GM23248 (cell line): ENCODE measurements at places on chromosomes 4 and X.

- DNase-seq: no peak
Measured at GRCh38 chr4:144090744-144091143, 49.8 kb downstream of the GYPA start.

- no peak for DNase-seq
Measured at GRCh38 chr4:174544496-174544895, 22.2 kb upstream of the HPGD start.

DNA sequence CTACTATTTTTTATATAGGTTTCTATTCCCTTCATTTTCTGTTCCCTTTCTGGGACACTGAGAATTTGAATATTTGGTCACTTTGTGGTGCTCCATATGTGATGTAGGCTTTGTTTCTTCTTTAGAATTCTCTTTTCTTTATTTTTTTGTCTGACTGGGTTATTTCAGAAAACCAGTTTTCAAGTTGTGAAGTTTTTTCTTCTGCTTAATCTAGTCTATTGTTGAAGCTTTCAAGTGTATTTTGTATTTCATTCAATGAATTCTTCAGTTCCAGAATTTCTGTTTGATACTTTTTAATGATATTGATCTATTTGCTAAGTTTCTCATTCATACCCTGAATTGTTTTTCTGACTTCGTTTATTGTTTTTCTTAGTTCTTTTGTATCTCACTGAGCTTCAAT is 96.2 kb upstream of the HAND2 start:
- no peak for DNase-seq

- no peak for DNase-seq
Measured at GRCh38 chr4:91092398-91092980, 965.3 kb downstream of the CCSER1 start.

GRCh38 chrX:46758163-46758955 is 559 bp downstream of the SLC9A7 start:
- peak; percentile 56 for DNase-seq

DNA sequence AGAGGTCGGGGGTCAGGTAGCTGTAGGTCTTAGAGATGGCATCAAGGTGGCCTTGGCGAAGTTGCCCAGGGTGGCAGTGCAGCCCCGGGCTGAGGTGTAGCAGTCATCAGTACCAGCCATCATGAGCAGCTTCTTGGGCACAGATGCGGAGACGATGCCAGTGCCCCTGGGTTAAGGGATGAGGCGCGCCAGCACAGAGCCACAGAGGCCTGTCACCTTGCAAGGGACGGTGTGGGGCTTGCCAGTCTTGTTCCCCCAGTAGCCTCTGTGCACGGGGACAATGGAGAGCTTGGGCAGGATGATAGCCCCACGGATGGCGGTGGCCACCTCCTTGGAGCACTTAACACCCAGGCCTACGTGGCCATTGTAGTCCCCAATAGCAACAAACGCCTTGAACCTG is 750.7 kb upstream of the PABPC4L start:
- no peak for DNase-seq

DNA sequence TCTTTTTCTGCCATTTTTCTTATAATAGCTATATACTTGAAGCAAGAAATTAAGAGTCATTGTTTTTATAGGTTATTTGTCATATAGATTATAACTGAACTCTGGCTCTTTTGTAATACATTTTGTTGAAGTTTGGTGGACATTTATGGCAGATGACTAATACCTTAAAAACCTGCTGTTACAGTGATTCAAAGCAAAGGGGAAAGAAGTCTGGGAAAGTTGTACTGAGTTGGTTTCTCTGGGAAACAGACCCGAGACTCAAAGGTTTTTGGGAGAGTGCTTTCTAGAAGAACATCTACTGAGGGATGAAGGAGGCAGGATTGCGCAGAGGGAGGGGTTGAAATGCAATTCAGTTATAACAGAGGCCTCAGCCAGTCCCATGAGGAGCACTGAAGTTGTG is 35.9 kb downstream of the NAP1L5 start:
- DNase-seq: peak; percentile 87

GRCh38 chrX:55206162-55206941 is 13.8 kb upstream of the PAGE5 start:
- no peak for DNase-seq

- DNase-seq: no peak
Measured at GRCh38 chr4:141309874-141310273, 89.2 kb downstream of the ZNF330 start.

- no peak for DNase-seq
Measured at GRCh38 chr4:114225436-114225835, 246.0 kb upstream of the ARSJ start.

- DNase-seq: peak; percentile 35
Measured at GRCh38 chr4:171846232-171846631, 33.0 kb downstream of the GALNTL6 start.

DNA sequence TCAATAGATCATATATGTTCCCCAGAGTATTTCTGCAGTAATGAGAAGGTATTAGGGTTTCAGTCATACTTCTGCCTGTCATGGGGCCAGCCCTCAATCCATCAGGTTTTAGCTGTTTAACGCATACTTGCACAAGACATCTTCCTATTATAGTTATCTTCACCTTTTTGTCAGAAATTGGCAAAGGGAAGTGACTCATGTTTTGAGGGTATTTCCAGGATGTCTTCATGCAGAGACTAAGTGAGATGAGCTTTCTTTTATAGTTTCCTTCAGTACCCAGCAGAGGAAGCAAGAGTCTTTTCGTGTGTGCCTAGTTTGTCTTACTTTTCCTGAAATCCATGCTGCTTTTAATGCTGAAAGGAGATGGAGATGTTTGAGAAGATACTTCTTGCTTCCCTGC is 9.5 kb downstream of the CSTF2 start:
- DNase-seq: peak; percentile 27

DNA sequence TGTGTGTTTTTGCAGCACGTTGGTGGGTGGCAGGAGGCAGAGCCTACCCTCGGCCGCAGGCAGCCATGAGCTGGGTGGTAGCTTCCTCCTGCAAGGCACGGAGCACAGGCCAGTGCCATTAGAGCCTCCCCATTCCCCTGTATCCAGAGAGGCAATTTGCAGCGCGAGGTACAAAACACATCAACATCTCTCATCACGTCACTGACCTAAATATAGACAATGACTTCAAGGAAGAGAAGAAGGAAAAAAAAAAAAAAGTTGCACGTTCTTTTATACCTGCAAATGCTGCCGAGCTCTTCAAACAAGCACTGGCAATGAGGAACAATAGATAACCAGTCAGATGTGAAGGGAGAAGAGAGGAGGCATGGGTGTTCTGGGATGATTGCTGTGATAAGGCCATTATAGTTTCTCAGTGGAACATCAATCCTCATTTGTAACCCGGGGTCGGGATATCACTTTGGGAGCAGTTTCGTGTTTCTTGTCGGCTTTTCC is 159.9 kb downstream of the MGST2 start:
- DNase-seq: no peak

DNA sequence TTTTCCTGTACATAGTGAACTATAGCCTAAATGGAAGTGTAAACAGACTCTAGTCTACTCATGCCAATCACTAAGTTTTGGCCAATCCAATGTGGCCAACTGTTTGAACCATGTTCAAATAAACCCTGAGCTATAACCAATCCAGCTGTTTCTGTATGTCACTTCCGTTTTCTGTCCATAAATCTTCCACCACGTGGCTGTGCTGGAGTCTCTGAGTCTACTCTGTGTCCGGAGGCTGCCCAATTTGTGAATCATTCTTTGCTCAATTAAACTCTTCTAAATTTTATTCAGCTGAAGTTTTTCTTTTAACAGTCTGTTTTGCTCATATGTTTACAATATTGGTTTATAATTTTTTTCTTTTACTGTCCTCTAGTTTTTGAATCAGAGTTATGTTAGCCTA is 112.3 kb upstream of the BANK1 start:
- peak; percentile 62 for DNase-seq

GRCh38 chr4:16450031-16450430 is 223.8 kb upstream of the TAPT1 start:
- no peak for DNase-seq
